Fibroblast of the aortic adventitia (primary cell): ENCODE measurements at places on chromosomes 1 and 21. TPM values are rescaled to one million over a fixed set of nuclear protein-coding genes. Genes with fewer than 3 reads are reported as not detected.
A peak's percentile ranks its signal among the peaks of the same experiment; 100 is the strongest.

DNA sequence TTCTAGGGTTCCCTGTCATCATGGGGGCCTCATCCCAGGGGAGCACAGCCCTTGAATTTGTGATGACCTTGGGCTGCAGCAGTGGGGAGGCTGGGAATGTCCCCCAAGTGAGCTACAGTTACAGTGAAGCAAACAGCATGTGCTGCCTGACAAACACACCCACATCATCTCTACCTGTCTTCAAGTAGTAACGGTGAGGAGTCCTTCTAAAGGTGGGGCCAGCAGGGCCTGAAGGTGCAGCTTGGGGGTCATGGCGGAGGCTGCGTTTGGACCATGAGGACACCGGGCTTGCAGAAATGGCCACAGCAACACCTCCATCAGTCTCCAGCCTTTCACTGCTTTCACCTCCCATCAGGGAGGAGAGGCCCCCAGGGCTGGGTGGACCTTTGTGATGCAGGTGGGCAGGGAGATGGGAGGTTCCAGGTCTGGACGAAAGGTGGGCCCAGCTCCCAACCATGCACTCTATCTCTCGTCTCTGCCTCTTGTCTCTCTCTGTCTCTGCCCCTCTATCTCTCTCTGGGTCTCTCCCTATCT is 55.7 kb downstream of the WNT9A start:
- no peak for DNase-seq

Gene DNAJC28
- 2.7 and 3.7 TPM in 2 replicates for total RNA-seq

Gene CHI3L1
- total RNA-seq = 3.0 and 5.5 TPM in 2 replicates

GRCh38 chr1:65393347-65393746 is 27.1 kb upstream of the LEPR start:
- no peak for DNase-seq

GRCh38 chr1:51661081-51661518 is 44.2 kb downstream of the OSBPL9 start:
- DNase-seq = peak; percentile 99

Gene PPIAL4G
- not detected in 2 replicates for total RNA-seq

Gene MYBPH
- total RNA-seq = 0.08 TPM in 1 of 2 replicates, not detected in the other

Gene METTL13
- total RNA-seq = 15.8 and 19.6 TPM in 2 replicates

Gene DENND2C
- total RNA-seq = 4.8 and 5.3 TPM in 2 replicates

DNA sequence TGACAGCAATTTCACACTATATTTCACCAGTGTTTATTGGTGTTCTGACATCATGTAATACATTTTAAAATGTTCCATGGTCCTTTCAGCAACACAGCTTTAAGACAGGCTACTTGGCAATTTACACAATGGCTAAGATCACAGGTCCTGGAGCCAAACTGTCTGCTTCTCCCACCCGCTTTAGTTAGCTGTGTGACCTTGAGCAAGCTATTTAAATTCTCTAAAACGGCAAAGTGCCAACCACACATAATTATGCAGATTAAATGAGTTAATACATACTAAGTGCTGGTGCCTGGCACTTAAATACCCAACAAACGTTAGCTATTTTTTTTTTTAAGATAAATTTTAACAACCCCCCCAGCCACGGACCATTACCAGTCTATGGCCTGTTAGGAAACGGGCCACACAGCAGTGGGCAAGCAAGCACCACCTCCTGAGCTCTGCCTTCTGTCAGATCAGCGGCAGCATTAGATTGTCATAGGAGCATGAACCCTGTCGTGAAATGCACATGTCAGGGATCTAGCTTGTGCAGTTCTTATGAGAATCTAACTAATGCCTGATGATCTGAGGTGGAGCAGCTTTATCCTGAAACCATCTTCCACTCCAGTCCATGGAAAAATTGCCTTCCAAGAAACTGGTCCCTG is 26.9 kb downstream of the SOD1 start:
- DNase-seq = no peak

Gene SPRR5
- total RNA-seq = not detected in 2 replicates

DNA sequence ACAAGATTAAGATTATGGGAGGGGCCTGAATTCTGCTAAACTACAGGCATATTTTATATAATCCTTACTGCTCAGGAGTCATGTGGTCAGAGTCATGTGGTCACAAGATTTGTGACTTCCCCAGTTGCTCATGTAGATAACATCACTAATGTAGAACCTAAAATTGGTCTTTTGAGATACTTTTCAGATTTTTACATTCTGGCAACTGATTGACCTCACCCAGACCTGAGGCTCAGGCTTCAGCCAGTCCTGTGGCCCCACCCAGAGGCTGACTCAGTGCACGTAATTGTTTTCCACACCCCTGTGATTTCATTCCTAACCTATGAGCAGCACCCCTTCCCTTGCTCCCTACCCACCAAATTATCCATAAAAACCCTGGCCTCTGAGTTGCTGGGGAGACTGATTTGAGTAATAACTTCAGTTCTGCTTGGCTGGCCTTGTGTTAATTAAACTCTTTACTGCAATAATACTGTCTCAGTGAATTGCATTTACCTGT is 41.7 kb upstream of the ZNF326 start:
- peak; percentile 85 for DNase-seq

DNA sequence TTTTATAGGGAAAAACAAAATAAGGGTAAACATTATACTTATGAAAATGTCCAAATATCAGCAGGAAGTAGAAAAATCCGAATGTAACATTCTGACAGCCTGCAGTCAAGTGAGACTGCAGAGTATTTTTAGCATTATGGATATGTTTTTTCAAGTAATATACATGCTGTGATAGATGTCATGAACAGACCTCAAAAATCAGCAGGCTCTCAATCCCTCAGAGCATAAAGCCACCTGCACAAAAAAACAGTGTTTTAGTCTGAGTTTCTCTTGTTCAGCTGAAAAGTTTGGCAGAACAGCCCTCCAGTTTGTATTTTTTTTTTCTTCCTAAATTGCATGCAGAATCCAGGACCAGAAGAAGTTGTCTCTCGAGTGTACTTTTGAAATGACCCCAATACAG is 219.1 kb upstream of the FMN2 start:
- no peak for DNase-seq

Gene DPM3
- total RNA-seq = 26.1 and 46.3 TPM in 2 replicates

Gene GPA33
- total RNA-seq = not detected in 2 replicates

GRCh38 chr1:170560681-170561285 is 28.8 kb downstream of the GORAB start:
- DNase-seq = no peak

DNA sequence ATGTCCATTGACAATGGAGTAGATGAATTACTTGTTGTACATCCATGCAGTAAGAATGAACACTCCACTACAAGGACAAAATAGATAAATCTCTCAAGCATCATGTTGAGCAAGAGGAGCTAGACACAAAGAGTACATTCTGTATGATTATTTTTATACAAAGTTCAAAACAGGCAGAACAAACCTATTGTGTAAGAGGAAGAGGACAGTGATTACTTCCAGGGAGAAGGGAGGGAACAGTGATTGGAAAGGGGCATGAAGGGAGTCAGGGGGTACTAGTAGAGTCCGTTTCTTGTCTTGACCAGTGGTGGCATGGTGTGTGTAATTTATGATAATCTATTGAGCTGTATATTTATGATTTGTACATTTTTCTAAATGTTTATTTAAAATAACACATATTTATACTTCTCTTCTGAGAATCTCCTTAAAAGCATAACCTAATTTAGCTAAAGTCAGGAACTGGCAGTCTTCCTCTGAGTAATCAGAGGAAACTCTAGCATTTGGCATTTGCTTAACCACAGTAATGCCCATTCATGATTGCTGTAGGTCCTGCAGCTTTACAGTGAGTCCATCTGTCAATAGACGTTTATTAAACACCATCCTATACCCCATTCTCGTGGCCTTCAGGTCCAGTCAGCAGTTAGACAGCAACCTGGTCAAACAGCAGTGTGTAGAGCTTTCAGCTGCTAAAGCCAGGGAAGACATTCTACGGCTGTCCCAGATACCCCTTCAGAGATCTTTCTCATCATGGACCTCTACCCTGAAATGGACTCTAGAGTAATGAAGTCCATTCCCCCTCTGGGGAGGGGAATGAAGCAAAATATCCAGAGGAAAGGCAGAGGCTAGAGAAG is 114.1 kb upstream of the GALNT2 start:
- DNase-seq = no peak

DNA sequence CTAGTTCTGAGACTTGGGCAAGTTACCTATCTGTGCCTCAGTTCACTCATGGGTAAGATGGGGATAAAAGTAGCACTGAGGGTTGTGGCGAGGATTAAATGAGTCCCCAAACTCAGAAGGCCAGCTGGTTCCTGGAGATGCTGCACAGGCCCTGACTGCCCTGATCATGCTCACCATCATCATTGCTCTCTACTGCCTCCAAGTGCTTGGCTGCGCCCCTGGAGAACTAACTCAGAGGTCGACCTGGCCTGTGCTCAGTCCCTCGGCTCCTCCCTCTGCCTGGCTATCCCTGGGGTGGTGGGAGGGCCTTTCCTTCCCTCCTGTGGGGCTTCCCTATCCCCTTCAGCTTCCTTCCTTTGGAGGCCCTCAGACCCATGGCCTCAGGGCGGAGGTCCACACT is 5.6 kb downstream of the SLC5A9 start:
- no peak for DNase-seq

- peak; percentile 95 for DNase-seq
Observed at GRCh38 chr1:41812453-41812852, 106.3 kb downstream of the HIVEP3 start.

GRCh38 chr1:38785285-38786039 is 74.1 kb downstream of the RRAGC start:
- DNase-seq = no peak

DNA sequence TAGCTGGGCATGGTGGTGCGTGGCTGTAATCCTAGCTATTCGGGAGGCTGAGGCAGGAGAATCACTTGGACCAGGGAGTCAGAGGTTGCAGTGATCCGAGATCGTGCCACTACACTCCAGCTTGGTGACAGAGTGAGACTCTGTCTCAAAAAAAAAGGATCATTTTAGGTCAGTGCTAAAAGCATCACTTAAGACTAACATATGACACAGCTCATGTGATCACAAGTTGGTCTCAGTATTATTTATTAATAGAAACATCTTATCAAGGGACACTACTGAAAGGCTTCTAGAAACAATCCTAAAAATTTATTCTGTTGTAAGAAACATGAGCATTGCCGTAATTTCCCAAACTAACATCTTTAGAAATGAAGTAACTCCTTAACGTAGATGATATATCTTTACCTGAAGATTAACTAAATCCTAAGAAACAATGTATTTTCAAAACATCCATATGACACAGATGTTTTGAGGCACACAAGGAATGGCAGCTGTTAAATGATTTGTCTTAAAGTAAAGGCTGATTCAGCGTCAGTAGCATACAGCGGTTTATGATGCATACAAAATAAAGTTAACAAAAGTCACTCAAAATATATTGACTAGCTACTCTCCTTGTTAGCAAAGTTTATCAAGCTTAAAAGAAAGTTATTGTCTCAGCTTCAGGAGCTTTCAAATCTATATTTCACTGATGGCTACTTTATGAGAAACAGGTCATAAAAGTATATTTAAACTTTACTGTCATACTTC is 2.6 kb downstream of the NIBAN1 start:
- DNase-seq = no peak

Gene TRIM46
- 5.2 and 13.2 TPM in 2 replicates for total RNA-seq

- DNase-seq = peak; percentile 7
Observed at GRCh38 chr1:187840557-187840956, 1011.8 kb downstream of the PLA2G4A start.

Gene TGFBR3
- total RNA-seq = 37.2 and 118 TPM in 2 replicates

GRCh38 chr1:32151319-32151787 is 28.1 kb upstream of the TXLNA start:
- DNase-seq = peak; percentile 59

- no peak for DNase-seq
Observed at GRCh38 chr21:23162198-23162946, 2164.2 kb downstream of the NCAM2 start.

Gene NES
- total RNA-seq = 44.5 and 83.0 TPM in 2 replicates

GRCh38 chr1:169809370-169810095 is 14.8 kb upstream of the METTL18 start:
- DNase-seq = peak; percentile 67

Gene AADACL4
- not detected in 2 replicates for total RNA-seq

- DNase-seq = no peak
Observed at GRCh38 chr1:11531314-11531870, 52.4 kb downstream of the DISP3 start.

- DNase-seq = no peak
Observed at GRCh38 chr1:237795558-237795957, 95.2 kb downstream of the ZP4 start.

Gene TMPRSS2
- not detected in 2 replicates for total RNA-seq

DNA sequence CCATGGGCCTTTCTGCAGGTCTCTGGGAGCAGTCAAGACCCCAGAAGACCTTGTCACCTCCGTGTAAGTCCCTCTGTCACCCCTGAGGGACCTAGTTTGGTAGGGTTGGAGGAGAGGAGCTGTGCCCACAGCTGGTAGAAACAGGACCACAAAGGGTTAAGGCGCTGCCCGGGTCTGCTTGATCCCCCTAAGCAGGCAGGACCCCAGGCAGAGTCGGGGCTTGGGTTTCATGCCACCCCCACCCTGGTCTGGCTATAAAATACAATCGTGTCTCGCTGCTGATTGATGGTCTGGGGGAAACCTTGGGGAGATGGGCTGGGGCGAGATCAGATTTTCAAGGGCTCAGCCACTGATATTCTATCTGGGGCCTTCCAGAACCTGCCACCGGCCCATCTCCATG is 50.9 kb downstream of the TAS1R2 start:
- no peak for DNase-seq

DNA sequence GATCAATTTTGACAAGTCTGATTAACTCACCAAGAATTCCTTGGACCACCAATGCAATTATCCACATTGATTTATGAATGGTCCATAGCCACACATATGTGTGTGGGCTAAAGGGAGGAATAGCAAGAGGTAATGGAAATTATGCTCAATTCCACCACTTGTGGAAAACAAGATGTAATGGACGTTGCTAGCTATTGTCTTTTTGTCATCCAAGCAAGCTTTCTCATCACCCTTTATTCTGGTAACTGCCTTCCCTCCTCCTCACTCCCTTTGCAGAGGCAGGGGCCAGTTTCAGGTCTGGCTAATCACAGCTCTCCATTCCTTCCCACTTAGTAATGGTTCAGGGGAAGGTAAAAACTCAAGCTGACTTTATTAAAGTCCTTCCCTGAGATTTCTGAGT is 24.7 kb upstream of the RAB3GAP2 start:
- peak; percentile 26 for DNase-seq

Gene CACNA1S
- total RNA-seq = not detected in 2 replicates

Gene SLC30A1
- total RNA-seq = 37.2 and 47.4 TPM in 2 replicates

GRCh38 chr1:149916193-149916897 is 1.3 kb downstream of the SV2A start:
- no peak for DNase-seq

GRCh38 chr21:45319461-45320211 is 31.9 kb upstream of the POFUT2 start:
- no peak for DNase-seq

DNA sequence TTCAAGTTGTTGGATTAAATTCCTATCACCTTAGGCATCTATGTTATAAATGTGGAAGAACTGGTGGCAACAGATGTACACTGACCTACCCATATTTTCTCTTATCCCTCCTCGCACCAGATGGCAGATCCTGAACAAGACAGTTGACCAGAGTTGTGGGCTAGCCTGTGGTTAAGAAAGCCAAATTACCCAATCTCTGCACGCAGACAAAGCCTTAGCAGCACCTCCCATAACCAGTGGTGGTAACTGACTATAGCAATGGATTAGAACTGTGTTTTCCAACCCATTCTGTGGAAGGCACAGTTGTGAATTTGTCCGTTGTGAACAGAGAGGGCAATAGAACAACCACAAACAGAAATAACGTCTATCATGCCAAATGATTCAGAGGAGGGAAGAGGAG is 20.6 kb downstream of the ABCB10 start:
- no peak for DNase-seq

- DNase-seq = no peak
Observed at GRCh38 chr21:39980241-39980820, 113.1 kb downstream of the PCP4 start.

Gene S100A8
- not detected in 2 replicates for total RNA-seq
